ENCODE measurements at places on chromosomes 7 and 10.

GRCh38 chr7:128402356-128402755 is 7.4 kb downstream of the IMPDH1 start:
- DNase-seq: no peak

DNA sequence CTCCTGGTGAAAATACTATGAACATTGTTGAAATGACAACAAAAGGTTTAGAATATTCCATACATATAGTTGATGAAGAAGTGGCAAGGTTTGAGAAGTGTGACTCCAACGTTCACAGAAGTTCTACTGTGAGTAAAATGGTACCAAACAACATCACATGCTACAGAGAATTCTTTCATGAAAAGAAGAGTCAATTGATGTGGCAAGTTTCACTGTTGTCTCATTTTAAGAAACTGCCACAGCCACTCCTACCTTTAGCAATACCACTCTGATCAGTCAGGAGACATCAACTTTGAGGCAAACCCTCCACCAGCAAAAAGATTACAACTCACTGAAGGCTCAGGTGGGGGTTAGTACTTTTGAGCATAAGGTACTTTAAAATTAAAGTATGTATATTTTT is 693.3 kb downstream of the GRID1 start:
- DNase-seq: no peak

- DNase-seq: peak; percentile 58
Measured at GRCh38 chr10:62911210-62911963, 95.2 kb upstream of the EGR2 start.

- no peak for DNase-seq
Measured at GRCh38 chr7:22137466-22137865, 191.8 kb upstream of the CDCA7L start.

DNA sequence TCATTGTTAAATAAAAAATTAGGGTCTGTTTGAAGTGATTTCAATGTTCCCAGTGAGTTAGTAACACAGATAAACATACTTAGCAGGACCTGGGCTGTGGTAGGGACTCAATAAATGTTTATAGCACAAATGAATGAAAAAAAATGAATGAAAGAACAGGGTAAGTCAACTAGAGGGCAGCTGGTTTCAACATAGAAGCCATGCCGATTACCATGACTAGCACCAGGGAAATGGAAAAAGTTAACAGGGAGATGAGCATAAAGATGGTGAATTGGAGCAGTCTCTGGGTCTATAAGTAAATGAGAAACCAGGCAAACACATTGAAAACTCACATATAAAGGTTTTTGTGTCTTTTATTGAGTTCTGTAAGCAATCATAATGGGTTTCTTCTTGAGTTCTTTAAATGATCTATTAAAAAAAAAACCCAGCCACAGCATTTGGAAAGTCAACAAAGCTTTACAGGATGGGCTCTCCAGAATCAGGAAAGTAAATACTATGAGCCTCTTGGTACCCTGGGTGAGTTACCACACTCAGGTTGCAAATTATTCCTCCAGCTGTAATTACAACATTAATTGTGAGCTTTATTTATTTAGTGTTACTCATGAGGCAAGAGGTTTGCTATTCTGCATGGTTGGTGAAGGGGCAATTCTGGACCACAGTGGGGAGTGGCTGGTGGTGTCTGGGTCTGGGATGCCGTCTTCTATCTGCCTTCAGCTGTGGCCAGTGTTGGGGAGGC is 46.1 kb upstream of the MTPN start:
- DNase-seq: no peak

- DNase-seq: no peak
Measured at GRCh38 chr10:71517298-71518169, 120.8 kb downstream of the CDH23 start.

DNA sequence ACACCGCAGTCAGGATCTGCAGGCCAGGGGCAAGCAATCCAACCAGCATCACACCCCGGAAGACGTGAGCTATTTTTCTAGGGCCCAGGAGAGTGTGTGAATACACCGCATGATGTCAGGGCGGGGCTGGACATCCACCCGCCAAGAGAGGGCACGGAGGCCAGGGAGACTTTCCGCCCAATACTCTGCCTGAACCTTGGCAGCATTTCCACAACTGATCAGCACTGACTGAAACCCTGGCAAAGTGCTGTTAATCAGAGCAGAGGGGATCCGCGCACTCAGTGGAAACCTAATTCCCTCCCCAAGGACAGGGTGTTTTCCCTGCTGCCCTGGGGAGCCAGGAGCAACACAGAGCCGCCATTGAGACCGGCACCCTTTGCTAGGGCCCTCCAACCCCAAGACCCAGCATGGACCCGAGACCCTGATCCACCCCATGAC is 8.2 kb downstream of the MAD1L1 start:
- no peak for DNase-seq

DNA sequence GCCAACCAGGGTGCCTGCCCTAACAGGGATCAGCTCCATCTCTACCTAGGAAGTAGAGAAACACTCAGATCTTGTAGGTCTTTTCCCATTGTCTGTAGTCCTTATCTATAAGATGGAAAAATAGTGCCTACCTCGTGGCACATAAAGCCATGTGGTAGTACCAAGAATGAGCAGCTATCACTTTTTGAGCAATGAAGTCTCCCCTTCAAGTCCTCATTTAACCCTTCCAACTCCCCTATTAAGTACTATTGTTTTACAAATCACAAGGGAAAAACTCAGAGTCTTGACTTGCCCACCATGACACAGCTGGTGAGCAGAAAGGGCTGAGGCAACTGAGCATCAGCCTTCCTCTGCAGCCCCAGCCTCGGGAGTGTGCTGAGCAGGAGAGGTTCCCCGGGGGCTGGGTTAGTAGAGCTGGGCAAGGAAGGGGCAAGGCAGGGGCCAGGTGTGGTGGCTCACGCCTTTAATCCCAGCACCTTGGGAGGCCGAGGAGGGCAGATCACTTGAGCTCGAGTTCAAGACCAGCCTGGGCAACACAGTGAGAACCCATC is 3.3 kb downstream of the FRAT2 start:
- no peak for DNase-seq

Data from iPS-NIHi11 (cell line).